ENCODE measurements at places on chromosomes 7 and 10. TPM values are rescaled to one million over a fixed set of nuclear protein-coding genes. Genes with fewer than 3 reads are reported as not detected.

- no peak for DNase-seq
Observed at GRCh38 chr10:124524991-124525653, 63.5 kb downstream of the LHPP start.

The SPDYE6 gene
- polyA plus RNA-seq = 2.3 TPM

DNA sequence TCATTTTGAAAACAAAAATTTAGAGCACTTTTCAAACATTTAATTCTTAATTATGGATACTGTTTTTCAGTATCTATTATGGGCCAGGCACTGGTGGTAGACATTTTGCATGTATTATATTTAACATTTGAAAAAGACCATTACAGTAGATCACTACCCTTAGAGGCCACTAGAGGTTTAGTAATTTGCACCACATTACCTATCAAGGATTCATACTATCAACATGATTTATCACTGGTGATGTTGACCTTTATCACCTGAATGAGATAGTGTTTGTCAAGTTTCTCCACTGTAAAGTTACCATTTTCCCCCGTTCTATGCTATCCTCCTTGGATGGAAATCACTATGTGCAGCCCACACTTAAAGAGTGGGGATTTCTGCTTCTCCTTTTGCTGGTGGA, 4.4 kb upstream of the SNX13 start:
- no peak for DNase-seq

- DNase-seq = no peak
Observed at GRCh38 chr7:139994356-139994755, 68.4 kb downstream of the PARP12 start.

GRCh38 chr10:113007343-113007771, 57.3 kb downstream of the TCF7L2 start:
- no peak for DNase-seq
